ENCODE measurements at places on chromosomes 7 and 10.

- DNase-seq: no peak
These were observed 14.7 kb downstream of the ZNF488 start for GRCh38 chr10:47369251-47369894.

- no peak for DNase-seq
These were observed 29.3 kb upstream of the DDX50 start for GRCh38 chr10:68871731-68872342.

GRCh38 chr10:69382382-69383117, 34.2 kb downstream of the TACR2 start:
- no peak for DNase-seq

GRCh38 chr7:92602352-92603088, 12.3 kb upstream of the FAM133B start:
- DNase-seq: no peak

GRCh38 chr10:84334811-84335210, 6.4 kb downstream of the CCSER2 start:
- no peak for DNase-seq

All from CD4-positive, alpha-beta T cell treated with Interferon alpha-2 for 1 hour (primary cell).